ENCODE measurements at places on chromosomes 4 and X.

GRCh38 chr4:128385683-128386304 lies 98.2 kb upstream of the PGRMC2 start:
- DNase-seq: no peak

DNA sequence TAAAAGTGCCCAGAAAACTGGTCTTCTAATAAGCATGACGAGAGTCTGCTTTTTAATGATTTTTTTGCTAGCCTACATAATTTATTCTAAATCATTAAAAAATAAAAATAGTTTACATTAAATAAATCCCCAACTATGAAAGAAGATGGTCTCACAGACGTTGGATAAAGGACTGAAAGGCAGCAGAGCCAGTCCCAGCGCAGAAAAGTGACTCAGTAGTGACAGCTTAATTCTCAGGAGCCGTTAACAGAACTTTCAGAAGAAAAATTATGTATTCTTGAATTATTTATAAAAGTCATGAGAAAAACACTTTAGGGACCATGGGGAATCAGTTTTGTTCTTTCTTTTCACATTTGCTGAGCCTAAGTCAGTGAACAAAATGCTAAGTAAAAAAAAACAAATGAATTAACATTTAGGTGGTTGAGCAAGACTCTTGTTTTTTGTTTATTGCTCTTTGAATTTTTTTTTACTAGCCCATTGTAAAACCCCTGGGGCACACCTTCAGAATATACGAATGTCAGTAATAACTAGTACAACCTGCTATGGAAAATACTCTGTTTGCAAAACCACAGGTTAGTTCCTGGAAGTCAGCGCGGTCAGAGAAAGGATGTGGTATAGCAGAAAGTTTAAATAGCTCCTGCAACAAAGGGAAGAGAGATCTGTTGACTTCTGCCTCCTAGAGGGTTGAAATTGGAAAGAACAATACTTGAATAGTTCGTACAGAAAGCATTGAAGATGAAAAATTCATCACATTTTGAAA lies 50.4 kb upstream of the CCDC160 start:
- DNase-seq: peak; percentile 52

- no peak for DNase-seq
These were observed 10.1 kb downstream of the SH3D19 start for GRCh38 chr4:151315212-151315886.

DNA sequence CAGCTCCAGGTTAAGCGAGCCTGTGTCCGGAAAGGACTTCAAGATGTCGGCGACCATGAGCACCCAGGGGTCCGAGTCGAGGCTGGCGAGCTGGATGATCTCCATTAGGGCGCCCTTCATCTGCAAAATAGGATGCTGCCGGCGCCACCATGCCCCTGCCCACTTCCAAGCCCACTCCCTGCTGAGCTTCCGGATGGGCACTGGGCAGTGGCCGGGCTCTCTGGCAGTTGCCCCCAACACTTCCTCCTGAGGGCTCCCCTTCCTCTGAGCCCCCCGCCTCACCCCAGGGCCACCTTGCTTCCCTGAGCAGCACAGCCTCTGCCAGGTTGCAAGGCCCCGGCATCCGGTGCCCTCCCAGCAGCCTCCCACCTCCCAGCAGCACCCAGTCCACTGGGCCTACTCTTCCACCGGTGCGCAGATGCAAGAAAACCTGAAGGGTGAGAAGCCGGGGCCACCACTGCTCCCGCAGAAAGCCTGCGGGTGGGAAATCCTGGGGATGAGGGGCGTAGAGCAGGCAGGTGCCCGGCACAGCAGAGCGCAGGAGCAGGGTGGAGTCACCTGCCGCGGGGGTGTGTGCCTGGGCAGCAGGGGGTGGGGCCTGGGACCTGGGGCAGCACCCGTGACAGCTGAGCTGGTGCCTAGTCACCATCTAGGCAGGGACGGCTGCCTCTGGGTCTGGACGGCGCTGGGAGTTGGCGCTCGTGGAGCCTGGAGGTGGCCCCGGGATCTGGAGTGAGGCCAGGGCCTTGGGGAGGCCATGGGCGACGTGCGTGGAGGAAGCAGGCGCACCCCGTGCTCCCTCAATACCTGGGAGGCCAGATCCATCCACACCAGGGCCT lies 17.0 kb downstream of the NELFA start:
- DNase-seq: no peak

Data from stimulated activated naive CD8-positive, alpha-beta T cell treated with anti-CD3 and anti-CD28 coated beads, Interleukin-15, amount 100 ng/mL, for 72 hours (primary cell).